ENCODE measurements at places on chromosomes 1 and 21. TPM values are rescaled to one million over a fixed set of nuclear protein-coding genes. Genes with fewer than 3 reads are reported as not detected.

DNA sequence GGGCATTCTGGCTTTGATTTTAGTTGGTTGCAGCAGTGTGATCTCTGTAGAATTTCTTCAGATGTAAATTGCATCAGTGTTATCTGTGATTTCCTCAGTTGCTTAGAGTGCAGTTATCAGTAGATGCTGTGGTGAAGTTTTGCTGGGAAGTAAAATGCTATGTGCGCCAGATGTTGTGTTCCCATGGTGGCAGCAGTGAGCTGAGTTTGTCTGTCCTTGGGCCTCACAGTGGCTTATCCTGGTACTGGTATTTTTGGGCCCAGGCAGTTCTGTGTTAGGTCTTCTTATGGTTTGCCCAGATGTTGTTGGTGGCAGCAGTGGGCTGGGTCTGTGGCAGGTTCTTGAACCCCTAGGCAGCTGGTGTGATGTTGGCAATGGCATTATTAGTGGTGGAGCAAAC lies 1242.1 kb downstream of the PLA2G4A start:
- no peak for DNase-seq

GRCh38 chr21:44379515-44379848 lies 26.1 kb downstream of the TRPM2 start:
- DNase-seq, result no peak

- no peak for DNase-seq
These were observed 24.2 kb upstream of the CTBS start for GRCh38 chr1:84598418-84598817.

GRCh38 chr1:84327830-84328229 lies 26.3 kb downstream of the SAMD13 start:
- DNase-seq, result no peak

DNA sequence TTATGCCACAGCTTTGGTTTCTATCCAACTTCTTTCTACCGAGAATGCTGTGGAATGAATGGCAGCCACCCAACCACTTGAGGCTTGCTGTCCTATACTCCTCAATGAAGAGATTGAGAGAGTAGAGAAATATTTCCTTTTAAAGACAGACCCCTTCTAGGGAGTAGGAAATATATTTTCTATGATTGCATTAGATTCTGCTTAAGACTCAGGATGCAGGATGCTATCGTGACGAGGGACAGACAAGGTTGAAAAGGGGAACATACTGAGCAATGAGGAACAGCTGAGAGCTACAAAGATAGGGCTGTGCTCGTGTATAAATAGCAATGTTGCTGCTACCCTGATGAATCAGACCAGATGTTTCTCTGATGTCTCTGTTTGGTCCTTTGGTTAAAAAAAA lies 7.1 kb upstream of the RASAL2 start:
- no peak for DNase-seq

DNA sequence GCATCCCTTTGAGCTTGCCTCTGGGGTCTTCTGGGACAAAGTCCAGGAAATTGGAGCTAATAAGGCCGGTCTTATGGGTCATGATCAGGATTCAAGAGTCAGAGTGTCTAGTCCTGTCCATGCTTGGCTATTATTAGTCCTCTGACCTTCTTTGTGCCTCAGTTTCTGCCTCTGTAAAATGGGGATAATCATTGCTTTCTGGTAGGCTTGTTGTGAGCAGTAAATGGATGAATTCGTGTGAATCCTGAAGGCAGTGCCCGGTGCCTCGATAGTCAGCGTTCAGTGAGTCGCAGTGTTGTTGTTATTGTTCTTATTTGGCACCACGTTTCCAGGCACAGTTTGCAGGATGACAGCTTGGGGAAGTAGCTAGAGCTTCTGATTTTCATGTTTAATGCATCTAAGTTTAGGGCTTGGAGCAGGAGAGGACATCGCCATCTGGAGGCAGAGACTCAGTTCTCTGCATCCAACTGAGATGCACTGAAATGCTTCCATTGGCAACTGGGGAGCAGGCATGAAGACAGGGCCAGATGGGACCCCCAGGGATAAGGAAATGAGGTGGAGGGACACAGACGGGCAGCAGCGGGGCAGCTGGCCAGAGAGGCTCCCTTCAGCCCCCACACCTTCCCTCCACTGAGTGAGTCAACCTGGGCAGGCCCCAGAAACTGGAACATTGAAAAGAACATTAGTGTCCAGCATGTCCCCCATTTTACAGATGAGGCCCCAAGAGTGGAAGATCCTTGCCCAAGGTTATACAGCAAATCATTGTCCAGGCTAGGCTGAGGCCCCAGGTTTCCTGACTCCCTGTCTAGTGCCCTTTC lies 160.3 kb downstream of the PTPRU start:
- DNase-seq, result no peak

- DNase-seq, result no peak
These were observed 139.0 kb downstream of the RASAL2 start for GRCh38 chr1:178232949-178233348.

CD2 gene
- 0.35 TPM for total RNA-seq

All from activated B cell treated with CpG ODN at 0.5 μM for 24 hours (primary cell).